ENCODE measurements at places on chromosomes 3 and 15. TPM values are rescaled to one million over a fixed set of nuclear protein-coding genes. Genes with fewer than 3 reads are reported as not detected.

GRCh38 chr3:185153861-185154629 lies 1.2 kb upstream of the C3orf70 start:
- DNase-seq: no peak

TGFBR2 gene
- 54.2 TPM for total RNA-seq

CASR gene
- 1.4 TPM for total RNA-seq

CSPG5 gene
- total RNA-seq: 18.1 TPM

DNA sequence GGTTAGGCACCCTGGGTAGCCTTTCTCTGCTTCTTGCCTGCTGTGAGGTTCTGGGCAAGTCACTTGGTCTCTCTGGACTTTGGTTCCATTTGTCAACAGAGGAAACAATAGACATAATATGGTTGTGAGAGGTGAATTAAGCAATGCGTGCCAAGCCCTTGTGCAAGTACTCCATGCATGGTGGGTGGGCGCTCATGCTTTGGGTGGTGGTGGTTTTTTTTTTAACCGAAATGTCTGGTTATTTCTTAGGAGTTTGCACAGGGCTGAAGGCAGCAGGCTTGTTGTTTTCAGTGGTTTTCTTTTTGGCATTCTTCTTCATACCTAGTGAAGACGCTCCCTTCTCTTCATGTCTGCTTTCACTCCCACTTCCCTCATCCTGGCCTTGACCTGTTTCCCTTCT lies 84.2 kb upstream of the LRTM1 start:
- DNase-seq: no peak
